ENCODE measurements at places on chromosomes 11 and 22. TPM values are rescaled to one million over a fixed set of nuclear protein-coding genes. Genes with fewer than 3 reads are reported as not detected.

GRCh38 chr11:36565031-36565610 lies 2.7 kb upstream of the RAG1 start:
- DNase-seq, result no peak

The FXYD2 gene
- total RNA-seq, result 1.8 TPM

DNA sequence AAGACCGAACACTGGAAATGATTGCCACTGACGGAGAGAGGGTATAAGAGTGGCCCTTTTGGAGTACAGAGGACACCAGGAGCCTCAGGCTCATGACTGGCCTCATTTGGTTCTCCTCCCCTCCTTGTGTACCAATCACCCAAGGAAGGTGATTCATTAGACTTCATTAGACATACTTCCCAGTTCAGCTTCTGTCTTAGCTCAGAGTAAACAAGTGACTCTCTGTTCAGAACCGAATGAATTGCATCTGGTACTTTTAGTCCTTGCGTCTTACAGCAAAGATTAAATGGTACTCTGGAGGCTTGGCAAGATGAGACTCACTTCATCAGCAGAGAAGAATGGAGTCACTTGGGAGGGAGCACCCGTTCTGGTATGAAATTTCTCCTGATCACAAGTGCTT lies 75.2 kb downstream of the ZNRF3 start:
- DNase-seq, result no peak

The OR51B4 gene
- total RNA-seq, result not detected

The EFCAB6 gene
- total RNA-seq, result 3.4 TPM

The MRPL49 gene
- 34.0 TPM for total RNA-seq

The OR5P2 gene
- not detected for total RNA-seq

DNA sequence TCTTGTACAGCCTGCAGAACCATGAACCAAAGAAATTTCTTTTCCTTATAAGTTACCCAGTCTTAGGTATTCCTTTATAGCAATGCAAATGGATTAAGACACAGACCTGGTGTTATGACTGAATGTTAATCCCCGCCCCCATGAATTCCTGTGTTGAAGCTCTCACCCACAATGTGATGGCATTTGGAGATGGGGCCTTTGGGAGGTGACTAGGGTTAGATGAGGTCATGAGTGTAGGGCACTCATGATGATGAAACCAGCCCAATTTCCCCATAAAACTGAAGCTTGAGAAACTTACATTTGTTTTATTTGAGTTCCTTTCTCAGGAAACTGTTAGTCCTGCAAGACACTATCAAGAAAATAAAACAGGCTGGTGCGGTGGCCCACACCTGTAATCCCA lies 115.8 kb upstream of the THY1 start:
- no peak for DNase-seq

DNA sequence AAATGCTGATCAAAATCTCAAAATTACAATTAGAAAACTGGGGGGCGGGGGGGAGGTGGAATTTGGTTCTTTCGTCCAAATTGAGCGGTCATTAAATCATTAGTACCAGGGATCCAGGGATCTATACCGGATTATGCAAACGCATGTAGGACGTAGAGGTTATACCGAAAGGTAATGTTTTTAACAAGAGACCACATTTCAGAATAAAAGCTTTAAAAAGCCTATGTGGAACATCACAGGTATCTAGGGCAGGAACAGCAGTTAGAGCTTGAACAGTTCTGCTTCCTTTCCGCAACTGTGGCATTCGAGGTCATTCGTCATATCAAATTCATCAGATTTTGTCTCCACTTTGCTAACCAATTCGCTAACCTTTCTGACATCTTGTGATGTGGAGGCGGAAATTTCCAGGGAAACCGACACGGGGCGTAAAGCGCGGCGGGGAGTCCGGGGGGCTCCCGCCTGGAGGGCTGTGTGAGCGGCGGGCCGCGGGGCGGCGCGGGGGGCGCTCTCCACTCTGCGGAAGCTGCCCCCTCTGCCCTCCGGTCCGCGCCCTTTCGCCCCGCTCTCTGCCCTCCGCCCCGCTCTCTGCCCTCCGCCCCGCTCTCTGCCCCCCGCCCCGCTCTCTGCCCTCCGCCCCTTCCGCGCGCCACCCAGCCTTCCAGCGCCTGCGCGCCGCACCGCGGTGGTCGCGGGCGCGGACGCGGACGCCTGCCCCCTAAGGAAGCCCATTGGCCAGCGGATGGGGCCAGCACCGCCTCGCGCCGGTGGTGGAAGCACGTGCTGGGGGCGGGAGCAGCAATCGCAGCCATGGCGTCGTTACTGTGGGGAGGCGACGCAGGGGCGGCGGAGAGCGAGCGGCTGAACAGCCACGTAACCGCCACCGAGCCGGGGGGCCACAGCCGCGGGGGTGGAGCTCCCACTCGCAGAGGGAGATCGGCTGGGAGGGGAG lies at the start of gene DDX25:
DDX25 (plus strand) TSS at position 798 of the 949 bp plus-strand sequence; CDS start at position 808, 10 bp downstream.
- DNase-seq, result peak; percentile 63

DNA sequence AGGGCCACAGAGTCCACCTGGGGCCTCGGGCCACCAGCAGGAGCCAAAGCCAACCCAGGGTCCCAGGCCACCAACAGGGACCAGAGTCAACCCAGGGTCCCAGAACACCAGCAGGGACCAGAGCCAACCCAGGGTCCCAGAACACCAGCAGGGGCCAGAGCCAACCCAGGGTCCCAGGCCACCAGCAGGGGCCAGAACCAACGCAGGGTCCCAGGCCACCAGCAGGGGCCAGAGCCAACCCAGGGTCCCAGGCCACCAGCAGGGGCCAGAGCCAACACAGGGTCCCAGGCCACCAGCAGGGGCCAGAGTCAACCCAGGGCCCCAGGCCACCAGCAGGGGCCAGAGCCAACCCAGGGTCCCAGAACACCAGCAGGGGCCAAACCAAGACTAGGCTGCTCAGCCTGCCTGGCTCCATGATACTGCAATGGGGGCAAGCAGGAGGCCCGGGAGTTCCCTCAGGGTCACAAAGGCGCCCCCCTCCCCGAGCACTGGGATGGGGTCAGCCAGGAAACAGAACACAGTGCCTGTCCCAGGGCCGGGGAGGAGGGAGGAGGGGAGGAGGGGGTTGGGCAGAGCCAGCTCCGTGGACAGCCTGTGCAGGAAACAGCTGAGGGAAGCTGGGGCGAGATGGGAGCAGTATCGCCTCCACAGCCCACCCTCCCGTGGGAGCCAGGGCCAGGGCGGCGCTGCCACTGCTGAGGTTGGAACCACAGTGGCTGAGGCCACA lies 62.0 kb upstream of the PRR5 start:
- peak; percentile 59 for DNase-seq

GRCh38 chr11:13674799-13675509 lies 6.5 kb downstream of the FAR1 start:
- no peak for DNase-seq

GRCh38 chr11:92225125-92225567 lies 528 bp downstream of the FAT3 start:
- peak; percentile 45 for DNase-seq

The RNF215 gene
- 13.1 TPM for total RNA-seq

GRCh38 chr22:21937821-21938070 lies 14.9 kb downstream of the PPM1F start:
- peak; percentile 91 for DNase-seq

DNA sequence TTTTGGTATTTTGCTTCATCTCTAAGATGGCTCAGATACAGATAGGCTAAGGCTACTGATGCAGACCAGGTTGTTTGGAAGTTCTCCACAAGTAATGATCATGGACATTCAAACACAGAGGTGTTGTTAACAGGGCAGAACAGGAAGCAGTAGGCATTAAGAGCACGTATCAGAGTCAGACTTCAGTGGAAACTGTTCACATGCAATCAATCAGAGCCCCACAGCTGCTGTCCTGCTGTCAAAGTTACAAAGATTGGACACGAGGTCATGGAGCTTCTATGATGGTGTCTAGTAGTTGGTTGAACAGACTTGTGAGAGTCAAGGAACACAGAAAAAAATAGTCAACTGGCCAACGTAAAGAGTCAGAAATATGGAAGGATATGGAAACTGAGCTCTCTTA lies 19.8 kb downstream of the OR10D3 start:
- no peak for DNase-seq

The CTSF gene
- 87.0 TPM for total RNA-seq

DNA sequence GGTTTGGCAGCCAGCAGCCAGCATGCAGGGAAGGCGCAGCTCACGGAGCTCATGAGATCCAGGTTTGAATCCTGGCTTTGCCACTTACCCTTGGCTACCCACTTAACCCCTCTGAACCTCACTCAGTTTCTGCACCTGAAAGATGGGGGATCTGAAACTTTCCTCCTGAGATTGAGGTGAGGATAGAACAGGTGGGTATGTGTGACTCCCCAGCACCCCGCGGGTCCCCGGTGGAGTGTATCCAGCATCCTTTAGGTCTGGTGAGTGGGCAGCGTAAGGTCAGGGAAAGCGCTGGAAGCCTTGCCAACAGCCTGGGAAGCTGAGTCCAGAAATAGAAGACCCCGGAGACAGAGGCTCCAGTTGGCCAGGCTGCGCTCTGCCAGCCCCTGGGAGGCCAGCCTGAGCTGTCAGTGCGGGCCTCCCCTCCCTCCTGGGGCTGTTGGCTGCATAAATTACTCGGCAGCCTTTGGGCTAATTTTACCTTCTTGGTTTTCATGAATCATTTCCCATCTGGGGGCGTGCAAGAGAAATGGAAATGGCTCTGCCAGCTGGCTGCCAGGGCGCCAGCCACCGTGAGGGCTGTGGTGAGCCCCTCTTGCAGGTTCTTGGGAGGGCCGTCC lies 17.6 kb downstream of the PRDM11 start:
- no peak for DNase-seq

The TMEM225 gene
- not detected for total RNA-seq

- no peak for DNase-seq
These were observed 471 bp upstream of the CEP126 start for GRCh38 chr11:101914341-101914737.

The FGF3 gene
- not detected for total RNA-seq

The CRYAB gene
- 5,489 TPM for total RNA-seq

DNA sequence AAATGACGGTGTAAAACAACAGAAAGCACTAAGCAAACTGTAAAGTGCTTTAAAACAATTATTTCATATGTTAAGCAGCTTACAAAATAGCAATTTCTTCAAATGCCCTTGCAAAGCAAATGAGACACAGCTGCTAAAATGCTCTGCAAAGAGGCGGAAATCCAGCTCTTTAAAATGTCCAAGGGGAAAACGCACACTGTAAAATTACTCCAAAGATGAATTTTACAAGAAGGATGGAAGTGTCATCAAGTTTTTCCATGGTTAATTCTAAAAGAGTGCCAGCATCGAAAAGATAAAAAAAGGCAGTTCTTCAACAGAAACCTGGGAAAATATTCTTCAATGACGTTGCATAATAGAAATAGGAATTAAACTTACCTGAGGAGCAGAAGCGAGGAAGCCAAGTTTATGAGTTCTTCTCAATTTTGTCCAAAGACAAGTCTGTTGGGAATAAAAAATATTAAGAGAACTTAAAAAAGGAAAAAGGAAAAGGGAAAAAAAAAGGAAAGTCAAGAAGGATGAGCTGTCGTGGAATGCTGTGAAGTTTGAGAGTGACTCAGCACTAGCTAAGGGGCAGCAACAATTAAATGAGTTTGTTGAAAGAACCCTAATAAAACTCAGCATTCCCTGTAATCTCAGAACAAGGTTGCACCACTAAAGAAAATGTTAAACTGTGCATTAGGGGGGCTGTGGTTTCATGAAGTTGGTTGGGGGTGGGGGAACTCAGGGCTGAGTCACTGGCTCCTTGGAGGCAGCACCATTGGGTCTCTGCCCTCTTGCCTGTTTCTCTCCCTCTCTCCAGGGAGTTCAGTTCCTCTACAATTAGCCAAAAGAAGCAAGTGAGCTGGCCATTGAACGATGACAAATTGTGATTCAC lies 64.2 kb upstream of the BLID start:
- DNase-seq, result peak; percentile 50

The CASP1 gene
- total RNA-seq, result 8.7 TPM

The SERPING1 gene
- total RNA-seq, result 181 TPM

The HTR3A gene
- total RNA-seq, result not detected

The NAALADL1 gene
- 9.1 TPM for total RNA-seq

The LGALS1 gene
- 465 TPM for total RNA-seq

The HEPACAM gene
- 1.9 TPM for total RNA-seq

DNA sequence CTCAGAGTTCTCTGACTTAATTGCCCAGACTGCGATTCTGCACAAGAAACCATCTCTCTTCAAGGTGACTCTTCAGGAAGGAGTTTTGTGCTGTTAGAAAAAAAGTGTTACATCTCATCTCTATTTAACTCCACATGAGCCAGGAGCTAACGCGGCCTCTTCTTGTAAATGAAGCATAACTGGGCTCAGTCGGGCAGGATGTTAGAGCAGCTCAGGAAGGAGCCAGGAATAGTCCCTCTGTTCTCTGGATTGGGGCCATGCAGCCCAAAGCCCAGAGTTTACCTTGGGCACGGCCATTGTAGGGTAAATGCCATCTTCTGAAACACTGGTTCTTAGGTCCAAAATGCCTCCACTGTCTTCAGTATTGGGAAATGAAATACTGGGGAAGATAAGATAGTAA lies 760.6 kb downstream of the OPCML start:
- DNase-seq, result no peak

The MICAL3 gene
- total RNA-seq, result 72.5 TPM

DNA sequence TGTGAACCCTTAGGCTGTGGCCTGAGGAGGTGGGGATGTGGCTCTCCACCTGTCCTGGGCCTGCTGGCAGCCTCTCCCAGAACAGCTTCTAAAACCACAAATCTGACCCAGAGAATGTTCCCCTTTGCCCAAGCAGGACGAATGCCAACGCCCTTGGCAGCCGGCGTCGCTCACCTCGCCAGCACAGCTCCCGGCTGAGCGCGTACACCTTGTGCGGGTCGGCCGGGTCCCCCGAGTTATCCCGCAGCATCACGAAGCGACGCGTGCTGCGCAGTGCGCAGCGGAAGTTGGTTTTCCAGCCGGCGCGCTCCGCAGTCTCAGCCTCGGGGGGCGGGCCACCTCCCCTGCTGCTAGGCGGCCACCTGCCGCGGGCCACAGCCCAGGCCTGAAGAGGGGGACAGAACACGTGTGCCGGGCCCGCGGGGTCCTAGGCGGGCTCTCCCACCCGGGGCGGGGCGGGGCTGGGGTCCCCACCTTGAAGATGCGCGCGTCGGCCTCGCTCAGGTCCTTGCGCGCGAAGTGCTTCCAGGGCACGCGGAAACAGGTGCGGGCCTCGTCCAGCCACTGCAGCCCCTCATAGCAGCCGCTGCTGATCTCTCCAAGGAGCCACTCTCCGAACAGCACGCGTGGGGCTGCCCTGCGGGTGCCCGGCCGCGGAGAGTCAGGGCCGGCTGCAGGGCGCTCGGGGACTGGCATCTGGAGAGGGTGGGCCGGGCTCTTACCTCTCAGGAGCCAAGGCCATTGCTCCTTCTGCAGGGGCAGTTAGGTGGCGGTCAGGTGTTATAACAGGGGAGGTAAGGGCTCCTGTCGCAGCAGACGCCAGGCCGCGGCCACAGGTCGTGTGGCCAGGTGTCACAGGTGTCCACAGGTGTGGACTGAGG lies 887 bp downstream of the IRF7 start:
- peak; percentile 84 for DNase-seq

All from right cardiac atrium (tissue), 5 donors.